IMR-90 (cell line): ENCODE measurements at places on chromosomes 2 and 18. TPM values are rescaled to one million over a fixed set of nuclear protein-coding genes. Genes with fewer than 3 reads are reported as not detected.

ITPRID2 gene
- 168 and 187 TPM in 2 replicates for total RNA-seq

GRCh38 chr2:118841450-118841827 lies 6.0 kb downstream of the EN1 start:
- DNase-seq: no peak

- no peak for DNase-seq
Observed at GRCh38 chr2:222280795-222281194, 18.0 kb downstream of the PAX3 start.

DNA sequence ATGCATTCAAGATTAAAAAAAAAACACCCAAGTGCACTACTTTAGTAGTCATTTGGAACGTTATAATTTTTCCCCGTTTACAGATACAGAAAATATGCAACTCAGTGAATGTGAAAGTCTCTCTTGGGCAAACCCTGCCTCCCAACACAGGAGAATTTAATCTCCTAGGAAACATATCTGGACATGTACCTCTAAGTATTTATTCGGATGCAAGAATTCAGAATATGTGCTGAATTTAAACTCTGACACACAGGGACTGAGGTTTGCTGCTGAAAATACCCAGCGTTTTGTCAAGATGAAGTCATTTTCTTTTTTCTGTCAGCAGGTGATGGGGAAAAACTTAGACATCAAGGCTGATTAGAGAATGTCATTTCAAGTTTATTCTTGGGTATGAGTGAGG lies 105.4 kb downstream of the ACKR3 start:
- DNase-seq: peak; percentile 2

- no peak for DNase-seq
Observed at GRCh38 chr18:13612196-13612997, 114.0 kb downstream of the FAM210A start.

CCL20 gene
- not detected in 2 replicates for total RNA-seq

CYTIP gene
- not detected in 2 replicates for total RNA-seq

LCT gene
- under 0.01 TPM in 1 of 2 replicates, not detected in the other for total RNA-seq

ZNF532 gene
- 29.9 and 30.0 TPM in 2 replicates for total RNA-seq

DNA sequence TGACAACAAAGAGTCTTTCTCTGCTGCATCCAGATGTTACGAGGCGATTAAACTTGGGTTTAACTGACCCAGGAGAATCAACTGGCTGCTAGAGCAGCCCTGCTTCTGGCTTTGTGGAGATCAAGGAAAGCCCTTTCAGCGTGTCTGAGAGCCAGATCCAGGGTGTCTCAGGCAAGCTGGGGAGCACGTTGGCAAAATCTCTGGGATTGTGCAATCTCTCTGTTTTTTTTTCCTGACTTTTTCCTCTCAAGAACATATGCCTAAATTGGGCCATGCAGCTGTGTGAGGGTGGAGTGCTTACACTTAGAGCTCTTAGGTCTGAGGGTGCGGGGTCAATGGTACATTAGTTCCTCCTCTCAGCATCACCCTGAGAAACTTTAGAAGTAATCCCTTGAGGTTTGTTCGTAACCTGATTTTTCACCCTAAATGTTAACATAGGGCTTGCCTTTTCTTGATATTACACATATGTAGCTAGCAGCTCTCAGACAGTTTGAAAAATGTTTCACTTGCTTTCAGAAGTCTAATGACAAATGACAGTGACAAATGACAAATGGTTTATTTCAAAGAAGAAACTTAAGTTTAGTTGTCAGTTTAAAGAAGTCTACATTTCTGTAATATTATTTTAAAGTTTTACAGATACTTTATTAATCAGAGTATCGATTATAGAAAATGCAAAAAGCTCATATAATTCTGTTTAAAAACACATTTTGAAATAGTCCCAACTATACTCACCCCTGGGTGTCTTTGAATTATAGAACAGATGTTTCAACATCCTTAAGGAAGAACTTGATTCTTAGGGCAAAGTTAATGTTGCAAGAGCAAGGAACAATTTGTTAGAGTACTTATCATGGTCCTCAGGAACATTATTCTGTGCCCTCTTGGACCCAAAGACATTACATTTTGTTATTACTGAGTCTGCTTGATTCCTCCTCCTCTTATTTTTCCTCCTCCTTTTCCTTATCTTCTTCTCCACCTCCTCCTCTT lies 38.4 kb upstream of the ZSWIM2 start:
- DNase-seq: no peak

IL36RN gene
- total RNA-seq: not detected in 2 replicates
